CD4-positive, alpha-beta T cell treated with Interferon alpha-2 for 1 hour (primary cell): ENCODE measurements at places on chromosomes 4 and X.
A peak's percentile ranks its signal among the peaks of the same experiment; 100 is the strongest.

GRCh38 chrX:22376369-22376768 lies 103.7 kb downstream of the CBLL2 start:
- DNase-seq, result no peak

GRCh38 chr4:157992038-157992705 lies 180.7 kb downstream of the GASK1B start:
- peak; percentile 54 for DNase-seq

- DNase-seq, result peak; percentile 17
These were observed 127.2 kb downstream of the FBXW7 start for GRCh38 chr4:152408514-152409327.

GRCh38 chrX:10420134-10420533 lies 200.3 kb downstream of the MID1 start:
- no peak for DNase-seq

- no peak for DNase-seq
These were observed 224.7 kb upstream of the SFRP2 start for GRCh38 chr4:154013576-154013975.

DNA sequence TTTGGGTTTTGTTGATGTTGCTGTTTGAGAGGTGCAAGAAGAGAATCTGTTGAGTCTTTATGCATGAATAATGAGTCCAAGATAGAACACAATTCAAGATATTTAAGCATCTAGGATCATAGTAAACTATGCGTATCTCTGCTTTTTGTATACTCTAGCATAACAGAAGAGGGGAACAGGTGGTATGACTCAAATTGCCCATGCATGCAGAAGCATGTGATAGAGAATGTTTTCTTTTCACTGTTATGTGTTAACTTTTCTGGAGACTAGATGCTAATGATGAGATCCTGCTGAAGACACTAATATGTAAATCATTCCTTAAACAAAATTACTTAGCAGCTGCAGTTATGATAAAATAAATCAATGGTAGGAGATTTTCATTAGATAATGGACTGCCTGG lies 165.3 kb upstream of the FTHL17 start:
- DNase-seq, result no peak

DNA sequence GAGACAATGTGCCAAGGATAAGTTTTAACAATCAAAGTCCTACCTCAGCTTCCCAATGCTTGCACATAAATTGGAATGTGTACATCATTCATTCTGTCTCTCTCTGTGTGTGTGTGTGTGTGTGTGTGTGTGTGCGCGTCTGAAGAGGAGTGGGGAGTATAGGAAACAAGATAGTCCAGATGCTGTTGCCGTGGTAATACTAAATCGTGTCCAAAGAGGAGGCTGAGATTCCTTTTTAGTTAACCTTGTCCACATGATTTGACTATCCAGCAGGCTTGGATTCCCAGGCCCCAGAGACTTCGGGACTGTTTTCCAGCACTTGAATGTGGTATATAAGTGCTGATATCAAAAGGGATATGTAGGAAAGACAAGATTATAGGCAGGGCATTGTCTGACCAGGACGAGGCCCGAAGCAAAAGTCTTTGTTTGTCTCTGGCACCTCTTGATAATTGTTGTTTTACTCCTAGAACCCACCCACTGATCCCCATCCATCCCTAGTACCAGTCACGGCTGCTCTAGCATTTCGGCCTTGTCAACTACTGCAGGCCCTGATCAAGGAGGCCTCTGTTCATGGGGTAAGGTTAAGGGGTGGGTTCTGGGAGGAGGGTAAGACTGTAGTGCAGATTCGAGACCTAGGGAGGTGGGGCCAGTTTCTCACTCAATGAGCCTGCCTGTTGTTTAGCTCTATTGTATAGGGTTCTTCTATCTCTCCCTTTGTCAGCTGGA lies 3.9 kb downstream of the PLP1 start:
- no peak for DNase-seq

DNA sequence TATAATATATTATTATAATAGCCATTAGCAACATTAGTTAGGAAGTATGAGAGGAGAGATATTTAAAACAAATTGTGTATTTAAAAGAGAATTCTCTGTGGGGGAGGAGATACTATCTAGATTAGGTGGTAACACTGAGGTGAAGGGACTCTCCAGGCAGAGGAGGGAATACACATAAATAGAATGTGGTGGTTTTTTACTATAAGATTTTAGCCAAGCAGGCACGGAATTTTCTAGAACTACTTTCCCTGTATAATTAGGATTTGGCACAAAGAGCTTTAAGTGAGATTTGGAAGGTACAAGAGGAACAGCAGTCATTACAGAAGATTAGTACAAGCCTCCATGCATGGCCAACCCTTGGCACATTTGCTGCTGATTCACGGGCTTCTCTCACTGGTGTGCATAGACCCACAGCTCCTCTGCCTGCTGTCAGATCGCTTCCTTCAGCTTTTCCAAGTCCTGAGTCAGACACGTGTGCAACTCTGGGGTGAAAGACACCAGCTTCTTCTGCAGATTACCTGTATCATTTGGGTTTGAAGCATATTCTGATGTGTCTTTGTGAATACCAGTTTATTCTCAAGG lies 685.5 kb downstream of the KCTD8 start:
- no peak for DNase-seq

GRCh38 chr4:8939840-8940742 lies 68.5 kb upstream of the HMX1 start:
- no peak for DNase-seq
